Psoas muscle (tissue), 8 donors: ENCODE measurements at places on chromosomes 13 and 19. TPM values are rescaled to one million over a fixed set of nuclear protein-coding genes. Genes with fewer than 3 reads are reported as not detected.

- DNase-seq: no peak
These were observed 1.6 kb downstream of the RPL13A start for GRCh38 chr19:49488863-49489537.

- no peak for DNase-seq
These were observed 16.6 kb downstream of the MED4 start for GRCh38 chr13:48078251-48078656.

The ICAM3 gene
- 6.4 TPM for total RNA-seq

The RUBCNL gene
- total RNA-seq: 0.76 TPM

The CYP4F12 gene
- 1.7 TPM for total RNA-seq

The CPT1C gene
- 0.62 TPM for total RNA-seq

The DEDD2 gene
- total RNA-seq: 12.1 TPM
